ENCODE measurements at places on chromosomes 5 and 9. TPM values are rescaled to one million over a fixed set of nuclear protein-coding genes. Genes with fewer than 3 reads are reported as not detected.

Gene SPATA31E1
- not detected for total RNA-seq

Gene SPAG8
- total RNA-seq, result 0.72 TPM

Gene CTXN3
- total RNA-seq, result not detected

Gene DBH
- total RNA-seq, result not detected

Gene CDC14B
- 24.7 TPM for total RNA-seq

Gene NEUROG1
- total RNA-seq, result not detected

Gene TRIM7
- 0.83 TPM for total RNA-seq

Gene SAP30L
- 13.1 TPM for total RNA-seq

Gene NPM1
- total RNA-seq, result 1,596 TPM

Gene ADAMTS6
- total RNA-seq, result 173 TPM

Gene CSF1R
- 0.36 TPM for total RNA-seq

Gene RGS14
- total RNA-seq, result 1.1 TPM

Gene C1QTNF3
- total RNA-seq, result 0.28 TPM

Gene GRXCR2
- total RNA-seq, result not detected

Gene KLHL9
- total RNA-seq, result 46.4 TPM

Gene MARCOL
- total RNA-seq, result not detected

Gene ABLIM3
- 33.3 TPM for total RNA-seq
